Activated CD4-positive, CD25-positive, alpha-beta regulatory T cell treated with anti-CD3 and anti-CD28 coated beads, Interleukin-2, amount 50 U/mL, for 16 hours (primary cell): ENCODE measurements at places on chromosomes 1 and 21.

DNA sequence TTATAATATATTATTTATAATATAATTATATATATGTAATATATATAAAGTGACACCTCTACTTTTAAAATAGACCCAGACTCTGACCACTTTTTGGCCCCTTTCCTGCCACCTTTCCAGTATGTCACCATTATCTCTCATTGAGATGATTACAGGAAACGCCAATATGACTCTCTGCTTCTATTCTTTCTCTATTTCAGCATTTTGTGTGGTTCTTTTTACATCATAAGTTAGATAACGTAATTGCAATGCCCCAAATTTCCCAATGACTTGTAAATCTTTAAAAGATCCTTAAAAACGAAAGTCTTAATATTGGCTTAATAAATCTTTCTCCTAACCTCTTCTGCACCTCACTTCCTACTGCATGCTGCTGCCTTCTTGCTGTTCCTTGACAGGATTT, 8.1 kb upstream of the GBP5 start:
- DNase-seq = no peak

GRCh38 chr1:228009116-228009827, 2.5 kb downstream of the WNT3A start:
- no peak for DNase-seq

GRCh38 chr1:156601892-156602291, 613 bp upstream of the GPATCH4 start:
- no peak for DNase-seq

DNA sequence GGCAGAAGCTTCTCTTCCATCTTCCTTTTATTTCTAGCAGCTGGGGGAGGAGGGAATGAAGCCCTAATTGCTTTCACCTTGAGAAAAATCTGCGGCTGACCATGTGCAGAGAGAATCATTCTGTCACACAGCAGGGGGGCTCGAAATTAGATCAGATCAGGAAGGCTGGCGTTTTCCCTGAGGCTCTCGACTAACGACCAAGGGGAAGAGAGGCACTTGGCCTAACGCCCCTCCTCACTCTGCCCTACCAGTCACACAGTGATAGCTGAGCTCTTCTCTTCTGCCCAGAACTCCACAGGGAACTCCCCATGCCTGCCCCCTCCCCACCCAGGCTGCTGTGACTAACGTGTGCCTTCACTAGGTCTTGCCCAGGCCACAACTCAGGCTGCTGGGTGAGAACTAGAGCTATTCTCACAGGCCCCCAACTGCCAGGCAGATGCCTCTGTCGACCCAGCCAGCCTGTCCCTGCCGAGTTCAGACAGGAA, 26.5 kb upstream of the KHDRBS1 start:
- DNase-seq = no peak

GRCh38 chr1:221234791-221235190, 355.5 kb downstream of the HLX start:
- DNase-seq = no peak

DNA sequence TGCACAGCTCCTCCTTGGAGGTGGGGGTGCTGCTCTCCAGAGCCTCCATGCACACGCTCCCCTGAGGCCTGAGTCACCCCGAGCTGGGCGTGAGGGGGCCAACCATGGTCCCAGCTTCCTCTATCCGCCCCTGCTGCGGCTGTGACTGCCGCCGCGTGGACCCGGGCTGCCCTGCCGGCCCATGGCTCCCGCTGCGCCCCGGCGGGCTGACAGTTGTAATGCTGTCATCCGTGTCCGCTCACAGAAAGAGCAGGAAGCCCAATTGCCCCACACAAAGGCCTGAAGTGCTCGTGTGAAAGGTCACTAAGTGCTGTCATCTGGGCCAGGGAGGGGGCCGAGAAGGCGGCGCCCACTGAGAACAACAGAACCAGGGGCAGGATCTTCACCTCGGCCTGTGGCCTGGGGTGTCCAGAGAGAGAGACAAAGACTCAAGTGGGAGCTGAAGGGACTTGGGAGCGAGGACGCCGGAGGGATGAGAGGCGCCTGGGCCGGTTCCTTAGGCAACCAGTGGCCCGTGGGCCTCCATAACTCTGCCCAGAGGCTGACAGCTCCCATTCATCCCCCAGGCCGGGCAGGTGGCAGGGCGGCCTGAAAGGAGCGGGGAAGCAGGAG, 31.5 kb downstream of the OLIG1 start:
- no peak for DNase-seq

DNA sequence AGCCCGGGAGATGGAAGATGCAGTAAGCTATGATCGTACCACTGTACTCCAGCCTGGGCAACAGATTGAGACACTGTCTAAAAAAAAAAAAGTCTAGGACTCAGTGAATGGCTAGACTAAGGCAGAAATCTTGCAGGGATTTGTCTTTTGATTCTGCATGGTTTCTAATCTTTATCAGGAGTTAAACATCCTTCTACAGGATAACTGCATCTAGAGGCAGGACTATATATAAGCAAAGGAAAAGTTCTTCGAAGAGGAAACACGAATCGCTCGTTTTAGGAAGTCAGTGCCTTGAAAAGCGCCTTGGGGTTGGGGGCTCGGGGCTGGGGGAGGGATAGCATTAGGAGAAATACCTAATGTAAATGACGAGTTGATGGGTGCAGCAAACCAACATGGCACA, 602 bp upstream of the UFC1 start:
- no peak for DNase-seq

DNA sequence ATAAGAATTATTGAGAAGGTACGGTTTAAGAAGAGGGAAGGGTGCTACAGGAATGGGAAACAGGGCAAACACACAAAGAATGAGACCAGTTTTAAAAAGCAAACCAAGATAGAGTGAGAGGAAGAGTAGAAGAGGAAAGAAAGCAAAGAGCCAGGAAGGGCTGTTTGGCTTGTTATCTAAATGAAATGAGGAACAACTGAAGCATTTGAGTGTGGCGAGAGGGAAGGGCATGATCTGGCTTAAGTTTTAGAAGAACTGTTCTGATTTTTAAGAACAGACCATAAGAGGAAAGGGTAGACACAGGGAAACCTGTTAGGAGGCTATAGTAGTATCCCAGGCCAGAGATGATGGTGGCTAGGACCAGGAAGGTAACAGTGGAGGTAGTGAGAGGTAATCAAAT, 73.8 kb downstream of the TUT4 start:
- DNase-seq = no peak

- DNase-seq = no peak
These were observed 11.6 kb upstream of the DNAJC6 start for GRCh38 chr1:65297706-65298105.

GRCh38 chr1:64135462-64136223, 67.8 kb upstream of the UBE2U start:
- no peak for DNase-seq

DNA sequence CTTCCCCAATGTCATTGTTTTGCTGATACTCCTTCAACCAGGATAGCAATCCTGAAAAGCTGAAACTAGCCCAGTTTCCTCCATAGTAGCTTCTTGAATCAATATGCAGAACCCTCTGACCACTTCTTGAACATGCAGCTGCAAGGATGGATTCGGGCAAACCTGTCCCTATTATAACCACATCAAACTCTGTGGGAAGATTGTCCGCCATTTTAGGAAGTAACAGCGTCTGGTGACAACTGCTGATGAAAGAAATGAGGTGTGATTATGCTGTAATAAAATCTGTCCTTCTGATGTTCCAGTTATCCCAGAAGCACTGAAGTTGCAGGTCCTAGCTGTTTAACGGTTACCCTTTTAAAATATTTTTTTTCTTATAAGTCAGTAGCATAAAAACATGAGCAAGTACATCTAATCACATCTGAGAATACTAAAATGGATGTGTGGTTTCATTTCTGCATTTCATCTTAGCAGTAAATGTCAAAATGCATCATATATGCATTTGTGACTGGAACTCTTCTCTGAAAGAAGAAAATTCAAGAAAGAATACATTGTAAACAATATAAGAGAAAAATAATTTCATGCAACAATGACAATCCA, 4.5 kb downstream of the CHML start:
- no peak for DNase-seq

GRCh38 chr1:183636783-183637182, 1.2 kb upstream of the ARPC5 start:
- no peak for DNase-seq

- DNase-seq = no peak
These were observed 11.7 kb upstream of the TRAPPC10 start for GRCh38 chr21:44000360-44000759.

DNA sequence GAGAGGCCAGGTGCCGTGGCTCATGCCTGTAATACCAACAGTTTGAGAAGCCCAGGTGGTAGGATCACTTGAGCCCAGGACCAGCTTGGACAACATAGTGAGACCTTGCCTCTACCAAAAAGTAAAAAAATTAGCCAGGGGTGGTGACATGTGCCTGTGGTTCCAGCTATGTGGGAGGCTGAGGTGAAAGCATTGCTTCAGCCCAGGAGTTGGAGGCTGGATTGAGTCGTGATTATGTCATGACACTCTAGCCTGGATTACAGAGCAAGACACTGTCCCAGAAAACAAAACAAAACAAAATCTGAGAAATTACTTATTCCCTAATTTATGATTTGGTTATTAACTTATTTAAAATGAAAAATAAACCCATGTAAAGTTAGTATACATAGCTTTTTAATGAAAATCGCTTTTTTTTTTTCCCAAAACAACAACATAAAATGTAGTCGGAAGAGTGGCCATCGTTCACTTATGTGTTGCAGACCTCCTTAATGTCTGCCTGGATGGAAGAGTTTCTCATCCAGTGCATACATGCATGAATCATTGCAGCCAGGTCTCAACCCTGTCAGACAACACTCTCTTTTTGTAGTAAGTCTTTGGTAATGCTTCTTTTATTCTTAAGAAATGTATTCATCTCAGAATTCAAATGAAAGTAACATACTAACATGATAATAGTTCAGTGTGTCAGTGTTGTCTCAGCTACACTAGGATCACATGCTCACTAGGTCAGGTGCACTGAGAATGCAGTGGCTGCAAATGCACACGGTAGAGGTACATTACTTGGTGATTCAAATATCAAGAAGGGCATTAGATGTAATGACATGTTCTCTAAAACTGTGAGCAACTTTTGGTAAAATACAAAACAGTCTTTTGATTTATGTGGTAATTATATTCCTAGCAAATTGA, 28.0 kb downstream of the ITSN1 start:
- no peak for DNase-seq

- no peak for DNase-seq
These were observed 3.8 kb upstream of the THEMIS2 start for GRCh38 chr1:27868556-27868931.
